ENCODE measurements at places on chromosomes 7 and 10.

DNA sequence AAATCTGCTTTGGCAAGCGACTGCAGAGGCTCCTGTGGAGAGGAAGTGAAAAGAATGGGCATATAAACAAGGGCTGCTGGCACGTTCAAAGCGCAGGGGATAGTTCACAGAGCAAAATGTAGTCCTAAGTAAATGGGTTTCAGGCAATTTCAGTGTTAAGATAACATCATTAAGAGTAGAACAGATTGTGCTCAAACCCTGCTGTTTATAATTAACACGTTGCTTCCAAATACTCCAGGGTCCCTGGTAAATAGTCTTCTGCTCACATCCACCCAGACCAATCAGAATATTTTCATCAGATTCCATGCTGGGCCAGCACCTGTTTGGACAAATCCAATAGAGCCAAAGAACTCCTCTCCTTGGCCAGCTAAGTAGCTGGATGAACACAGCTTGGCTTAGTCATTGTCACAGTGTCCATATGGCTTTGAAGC lies 81.4 kb downstream of the ORC5 start:
- no peak for DNase-seq

DNA sequence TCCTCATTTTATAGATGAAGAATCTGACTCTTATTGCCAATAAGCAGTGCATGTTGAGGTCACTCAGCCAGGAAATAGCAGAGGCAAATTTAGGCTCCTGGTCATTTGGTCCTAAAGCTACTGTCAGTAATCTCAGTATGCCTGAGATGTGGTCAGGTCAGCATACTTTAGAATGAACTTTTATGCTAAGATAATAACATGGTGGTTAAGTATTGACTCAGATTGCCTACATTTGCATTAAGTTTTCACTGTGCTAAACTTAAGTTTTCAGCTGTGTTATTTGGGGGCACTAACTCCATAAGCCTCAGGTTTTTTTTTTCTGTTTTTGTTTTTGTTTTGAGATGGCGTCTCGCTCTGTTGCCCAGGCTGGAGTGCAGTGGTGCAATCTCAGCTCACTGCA lies 35.9 kb upstream of the CCSER2 start:
- DNase-seq = no peak

GRCh38 chr10:126738001-126738400 lies 67.5 kb upstream of the C10orf90 start:
- no peak for DNase-seq

GRCh38 chr7:119514326-119514725 lies 758.6 kb upstream of the KCND2 start:
- DNase-seq = no peak

- DNase-seq = no peak
Observed at GRCh38 chr7:12625836-12626235, 55.3 kb downstream of the SCIN start.

DNA sequence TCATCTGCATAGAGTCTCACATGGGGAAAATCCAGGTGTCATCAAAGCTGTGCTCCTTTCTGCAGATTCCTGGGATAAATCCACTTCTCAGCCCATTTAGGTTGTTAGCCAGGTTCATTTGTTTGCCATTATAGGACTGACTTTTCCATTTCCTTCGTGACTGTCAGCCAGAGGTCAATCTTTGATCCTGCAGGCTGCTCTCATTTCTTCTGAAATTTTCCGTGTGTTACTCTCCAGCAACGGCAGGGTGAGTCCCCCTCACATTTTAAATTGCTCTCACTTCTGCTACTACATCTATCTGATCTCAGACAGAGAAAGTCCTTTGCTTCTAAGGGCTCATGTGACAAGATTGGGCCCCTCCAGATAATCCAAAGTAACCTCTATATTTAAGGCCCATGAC lies 150.7 kb upstream of the BET1 start:
- no peak for DNase-seq

GRCh38 chr10:90985321-90985933 lies 64.5 kb upstream of the ANKRD1 start:
- no peak for DNase-seq

DNA sequence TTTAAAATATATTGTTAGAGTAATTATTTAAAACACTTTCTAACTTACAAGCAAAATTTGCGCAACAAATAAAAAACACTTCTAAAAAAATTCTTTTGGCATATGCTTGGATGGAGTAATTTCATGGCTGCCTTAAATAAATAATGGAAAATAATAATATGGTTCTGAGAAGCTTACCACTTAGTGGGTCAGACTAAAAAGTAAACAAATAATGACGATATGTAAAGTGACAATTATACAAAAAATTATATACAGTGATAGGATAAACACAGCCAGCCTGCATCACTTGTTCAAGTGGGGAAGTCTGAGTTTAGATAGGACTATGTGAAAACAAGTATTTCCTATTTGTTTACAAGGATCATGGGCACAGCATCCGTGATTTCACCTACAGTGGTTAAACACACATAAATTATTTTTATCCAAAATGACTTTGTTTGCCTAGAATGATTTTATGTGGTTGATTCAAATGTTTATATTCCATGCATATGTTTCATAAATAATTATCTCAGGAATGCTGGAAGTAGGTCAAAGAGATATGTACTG lies 141.7 kb upstream of the SEMA3D start:
- DNase-seq = no peak

GRCh38 chr7:96599288-96599936 lies 110.2 kb downstream of the SEM1 start:
- no peak for DNase-seq

DNA sequence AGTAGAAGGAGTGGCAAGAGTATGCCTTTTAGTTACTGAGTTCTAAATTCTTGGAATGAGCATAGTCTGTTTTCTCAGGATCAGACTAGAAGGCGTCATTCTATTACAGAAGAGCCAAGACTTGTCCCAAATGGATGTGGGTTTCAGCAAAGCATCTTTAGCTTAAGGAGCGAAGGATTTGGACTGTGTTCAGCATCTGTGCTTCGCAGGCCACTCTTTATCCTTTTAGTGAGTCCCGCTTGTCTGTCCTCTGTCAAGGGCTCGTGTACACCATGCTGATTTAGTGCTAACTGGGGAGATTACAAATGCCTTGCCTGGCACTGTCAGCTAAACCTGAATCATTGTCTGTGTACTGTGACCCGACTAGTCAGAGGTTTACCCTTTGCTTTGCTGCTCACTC lies 465.7 kb downstream of the AUTS2 start:
- no peak for DNase-seq

DNA sequence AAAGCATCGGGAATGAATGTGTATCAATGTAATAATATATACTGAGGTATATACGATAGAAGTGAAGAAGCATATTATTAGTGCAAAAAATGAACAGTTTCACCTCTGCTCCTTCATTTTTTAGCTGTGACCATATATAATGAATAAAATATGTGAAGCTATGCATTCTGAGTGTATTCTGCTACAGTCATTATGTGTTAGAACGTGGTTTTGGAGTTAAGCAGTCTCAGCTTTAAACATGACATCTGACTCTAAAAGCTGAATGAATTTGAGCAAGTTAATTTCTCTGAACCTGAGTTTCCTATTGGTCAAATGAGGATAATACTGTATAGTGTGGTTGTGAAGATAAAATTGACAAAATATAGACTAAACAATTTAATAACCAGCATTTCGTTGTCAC lies 358.1 kb downstream of the SUGCT start:
- no peak for DNase-seq

DNA sequence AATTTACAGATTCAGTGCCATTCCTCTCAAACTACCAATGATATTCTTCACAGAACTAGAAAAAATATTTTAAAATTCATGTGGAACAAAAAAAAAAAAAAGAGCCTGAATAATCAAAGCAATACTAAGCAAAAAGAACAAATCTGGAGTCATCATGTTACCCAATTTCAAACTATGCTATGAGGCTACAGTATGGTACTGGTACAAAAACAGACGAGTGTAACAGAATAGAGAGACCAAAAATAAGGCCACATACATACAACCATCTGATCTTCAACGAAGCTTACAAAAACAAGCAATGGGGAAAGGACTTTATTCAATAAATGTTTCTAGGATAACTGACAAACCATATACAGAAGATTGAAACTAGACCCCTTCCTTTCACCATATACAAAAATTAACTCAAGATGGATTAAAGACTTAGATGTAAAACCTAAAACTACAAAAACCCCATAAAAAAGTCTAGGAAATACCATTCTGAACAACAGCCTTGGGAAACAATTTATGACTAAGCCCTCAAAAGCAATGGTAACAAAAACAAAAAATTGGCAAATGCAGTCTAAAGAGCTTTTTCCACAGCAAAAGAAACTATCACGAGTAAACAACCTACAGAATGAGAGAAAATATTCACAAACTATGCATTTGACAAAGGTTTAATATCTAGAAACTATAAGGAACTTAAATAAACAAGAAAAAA lies 207.7 kb downstream of the PTN start:
- DNase-seq = no peak

GRCh38 chr10:93604146-93604545 lies 3.1 kb upstream of the RBP4 start:
- DNase-seq = no peak

GRCh38 chr10:127338399-127339110 lies 142.2 kb upstream of the INSYN2A start:
- no peak for DNase-seq

- no peak for DNase-seq
Observed at GRCh38 chr7:131497454-131497853, 59.0 kb downstream of the PODXL start.
